ENCODE measurements at places on chromosomes 11 and 22.

DNA sequence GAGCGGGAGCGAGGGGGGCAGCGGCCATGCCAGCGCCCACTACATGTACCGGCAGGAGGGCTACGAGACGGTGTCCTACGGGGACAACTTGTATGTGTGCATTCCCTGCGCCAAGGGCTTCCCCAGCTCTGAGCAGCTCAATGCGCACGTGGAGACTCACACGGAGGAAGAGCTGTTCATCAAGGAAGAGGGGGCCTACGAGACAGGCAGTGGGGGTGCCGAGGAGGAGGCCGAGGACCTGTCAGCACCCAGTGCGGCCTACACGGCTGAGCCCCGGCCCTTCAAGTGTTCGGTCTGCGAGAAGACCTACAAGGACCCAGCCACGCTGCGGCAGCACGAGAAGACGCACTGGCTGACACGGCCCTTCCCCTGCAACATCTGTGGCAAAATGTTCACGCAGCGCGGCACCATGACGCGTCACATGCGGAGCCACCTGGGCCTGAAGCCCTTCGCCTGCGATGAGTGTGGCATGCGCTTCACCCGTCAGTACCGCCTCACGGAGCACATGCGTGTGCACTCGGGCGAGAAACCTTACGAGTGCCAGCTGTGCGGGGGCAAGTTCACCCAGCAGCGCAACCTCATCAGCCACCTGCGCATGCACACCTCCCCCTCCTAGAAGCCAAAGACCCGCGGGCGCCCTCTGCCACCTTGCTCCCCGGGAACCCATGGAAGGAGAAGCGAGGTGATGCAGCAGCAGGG, 20.9 kb upstream of the TMEM191C start:
- peaks cover 2% of the 10 kb centered on the region for H3K4me1 ChIP-seq
- H3K4me3 ChIP-seq: no peak overlapping the region
- H3K36me3 ChIP-seq: no peaks in the 10 kb centered on the region
- H3K27me3 ChIP-seq: no peaks in the 10 kb centered on the region

DNA sequence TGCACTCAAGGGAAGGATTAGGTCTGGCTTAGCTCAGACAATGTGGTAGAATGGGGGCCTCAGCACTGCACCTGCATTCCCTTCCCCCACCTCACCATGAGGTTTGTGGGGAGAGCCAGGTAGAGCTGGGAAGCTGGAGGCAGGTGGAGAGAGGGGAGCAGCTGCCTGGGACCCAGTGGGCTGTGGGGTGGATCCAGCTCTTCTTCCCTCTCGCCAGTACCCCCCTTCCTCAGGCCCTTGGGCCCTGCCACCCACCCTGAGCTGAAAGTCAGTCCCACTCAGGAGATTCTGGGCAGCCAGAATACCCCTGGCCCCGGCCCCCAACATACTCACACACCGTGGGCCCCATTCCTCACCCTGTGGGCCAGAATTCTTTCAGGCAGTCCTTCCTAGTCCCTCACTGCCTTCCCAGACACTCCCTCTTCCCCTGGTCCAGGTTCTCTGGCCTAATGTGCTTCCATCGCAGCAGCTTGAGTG, 3.1 kb upstream of the POLD4 start:
- H3K27ac ChIP-seq: peak overlapping the region; percentile 94
- H3K36me3 ChIP-seq: no peaks in the 10 kb centered on the region
- no peak for DNase-seq
- peaks cover 41% of the 10 kb centered on the region for H3K4me1 ChIP-seq

DNA sequence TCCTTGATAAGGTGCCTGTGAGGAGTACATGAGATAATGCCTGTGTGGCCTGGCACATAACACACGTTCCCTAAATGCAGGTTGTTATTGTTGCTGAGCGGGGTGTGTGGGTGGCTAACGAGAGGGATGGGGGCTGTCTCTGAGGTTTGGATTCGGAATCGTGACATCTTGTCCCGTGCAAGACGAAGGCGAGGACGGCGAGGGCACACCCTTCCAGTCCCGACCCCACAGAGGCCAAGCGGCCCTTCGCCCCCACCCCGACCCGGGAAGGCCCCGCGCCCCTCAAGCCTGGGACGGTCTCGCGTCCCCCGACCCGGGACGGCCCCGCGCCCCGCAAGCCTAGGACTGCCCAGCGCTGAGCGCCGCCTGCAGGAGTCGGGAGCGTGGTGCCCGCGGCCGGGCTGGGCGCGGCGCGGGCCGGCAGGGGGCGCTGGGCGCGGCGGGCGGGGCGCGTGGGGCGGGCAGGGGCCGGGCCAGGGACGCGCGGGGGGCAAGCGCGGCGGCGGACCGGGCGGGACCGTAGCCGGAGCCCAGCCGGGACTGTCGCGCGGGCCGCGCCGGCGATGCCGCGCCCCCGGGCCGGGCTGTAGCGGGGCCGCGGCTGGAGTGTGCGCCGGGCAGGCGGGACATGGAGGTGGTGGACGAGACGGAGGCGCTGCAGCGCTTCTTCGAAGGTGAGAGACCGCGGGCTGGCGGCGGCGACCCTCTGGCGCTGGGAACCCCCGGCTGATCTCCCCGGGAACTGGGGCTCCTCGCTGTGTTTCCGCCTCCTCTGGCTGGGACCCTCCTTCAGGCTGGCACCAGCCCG, at the start of gene MYRF:
Gene MYRF, plus strand, starts transcription at position 520 of the 808 bp plus-strand sequence. Its CDS starts 109 bp downstream, at position 629.
- peak within 1 kb of the TSS; percentile 88 for H3K4me3 ChIP-seq
- H3K27me3 ChIP-seq: peaks cover 25% of the 10 kb centered on the region
- peaks cover 16% of the 10 kb centered on the region for H3K4me1 ChIP-seq

DNA sequence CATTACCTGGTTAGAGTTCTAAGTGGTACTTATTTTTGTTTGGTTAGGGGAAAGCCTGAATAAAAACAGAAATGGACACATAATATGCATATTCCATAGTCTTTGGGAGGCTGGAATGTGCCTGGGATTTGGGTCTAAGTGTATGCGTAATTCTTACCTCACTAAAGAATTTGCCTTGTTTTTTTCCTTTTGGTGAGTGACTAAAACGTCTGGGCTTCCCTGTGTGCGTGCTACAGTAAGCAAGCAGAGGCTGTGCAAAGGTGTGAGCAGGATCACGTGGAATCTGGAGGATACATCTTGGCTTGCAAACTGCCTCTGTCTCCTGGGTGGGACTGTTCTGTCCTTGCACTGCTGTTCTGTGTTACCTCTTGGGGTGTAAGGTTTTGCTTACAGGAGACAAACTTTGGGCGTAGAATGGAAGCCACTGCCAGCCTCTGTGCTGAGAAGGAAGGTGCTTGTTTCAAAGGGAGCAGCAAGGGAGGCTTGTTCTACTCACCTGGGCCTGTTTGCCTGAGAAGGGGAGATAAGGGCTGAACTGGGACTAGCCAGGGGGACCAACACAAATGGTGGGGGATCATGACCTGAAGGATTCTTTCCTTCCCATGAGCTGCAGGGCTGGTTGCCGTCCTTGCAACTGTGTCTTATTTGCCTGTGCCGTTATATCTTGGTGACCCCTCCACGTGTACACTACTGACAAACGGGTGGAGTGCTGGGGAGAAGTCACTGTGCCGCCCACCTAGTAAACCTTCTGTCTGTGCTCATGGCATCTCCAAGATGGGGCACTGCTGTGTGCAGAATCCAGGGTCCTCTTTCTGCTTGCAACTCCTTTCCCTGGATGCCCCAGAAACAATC, 4.5 kb downstream of the NEAT1 start:
- no peak for DNase-seq
- no peaks in the 10 kb centered on the region for H3K27me3 ChIP-seq
- H3K27ac ChIP-seq: peak overlapping the region; percentile 100
- H3K36me3 ChIP-seq: peaks cover 25% of the 10 kb centered on the region
- peak overlapping the region; percentile 100 for H3K4me3 ChIP-seq

- H3K4me3 ChIP-seq: no peak overlapping the region
- H3K4me1 ChIP-seq: peaks cover 36% of the 10 kb centered on the region
- DNase-seq: no peak
- no peaks in the 10 kb centered on the region for H3K27me3 ChIP-seq
- H3K36me3 ChIP-seq: no peaks in the 10 kb centered on the region
These were observed 21.8 kb downstream of the RNF169 start for GRCh38 chr11:74770456-74770855.
